ENCODE measurements at places on chromosomes 7 and 10.
A peak's percentile ranks its signal among the peaks of the same experiment; 100 is the strongest.

DNA sequence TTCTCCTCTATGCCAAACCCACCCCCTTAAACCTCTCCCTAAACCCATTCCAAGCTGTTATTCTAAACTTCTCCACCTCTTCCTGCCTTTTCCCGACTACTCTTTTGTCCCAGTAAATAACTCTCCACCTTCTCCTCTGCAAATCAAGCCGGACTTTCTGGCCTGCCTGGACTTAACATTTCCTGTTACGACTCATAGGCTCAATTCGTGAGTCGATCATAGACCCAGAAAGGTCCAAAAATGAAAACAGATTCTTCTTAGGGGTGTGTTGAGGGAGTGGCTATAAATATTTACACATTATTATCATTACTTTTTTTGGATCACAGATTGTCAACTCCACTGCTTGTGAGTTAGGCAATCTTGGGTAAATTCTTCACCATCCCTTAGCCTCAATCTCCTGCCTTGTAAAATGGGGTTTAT lies 59.0 kb upstream of the HABP2 start:
- DNase-seq, result no peak

DNA sequence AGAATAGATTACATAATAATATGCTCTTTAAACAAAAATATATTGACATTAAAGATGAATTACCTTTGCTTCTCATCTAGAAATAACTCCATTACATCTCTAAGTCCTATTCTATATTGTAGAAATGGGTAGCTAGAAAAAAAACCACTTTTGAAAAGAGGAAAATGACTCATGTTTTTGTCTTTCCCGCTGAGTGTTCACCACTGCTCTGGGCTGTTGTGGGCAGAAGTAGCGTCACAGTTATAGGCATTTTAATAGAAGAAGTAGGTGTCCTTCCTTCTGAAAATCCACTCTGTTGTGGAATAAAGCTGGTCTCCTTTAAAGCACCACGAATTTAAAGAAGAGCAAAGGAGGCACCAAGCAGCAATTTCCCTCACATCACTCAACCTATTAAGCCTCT lies 117.6 kb upstream of the NFE2L3 start:
- no peak for DNase-seq

GRCh38 chr7:151597541-151598444 lies 78.1 kb upstream of the RHEB start:
- no peak for DNase-seq

GRCh38 chr7:84088802-84089201 lies 105.8 kb downstream of the SEMA3A start:
- DNase-seq, result no peak

- DNase-seq, result no peak
Observed at GRCh38 chr10:62384447-62385081, 10.4 kb downstream of the ZNF365 start.

DNA sequence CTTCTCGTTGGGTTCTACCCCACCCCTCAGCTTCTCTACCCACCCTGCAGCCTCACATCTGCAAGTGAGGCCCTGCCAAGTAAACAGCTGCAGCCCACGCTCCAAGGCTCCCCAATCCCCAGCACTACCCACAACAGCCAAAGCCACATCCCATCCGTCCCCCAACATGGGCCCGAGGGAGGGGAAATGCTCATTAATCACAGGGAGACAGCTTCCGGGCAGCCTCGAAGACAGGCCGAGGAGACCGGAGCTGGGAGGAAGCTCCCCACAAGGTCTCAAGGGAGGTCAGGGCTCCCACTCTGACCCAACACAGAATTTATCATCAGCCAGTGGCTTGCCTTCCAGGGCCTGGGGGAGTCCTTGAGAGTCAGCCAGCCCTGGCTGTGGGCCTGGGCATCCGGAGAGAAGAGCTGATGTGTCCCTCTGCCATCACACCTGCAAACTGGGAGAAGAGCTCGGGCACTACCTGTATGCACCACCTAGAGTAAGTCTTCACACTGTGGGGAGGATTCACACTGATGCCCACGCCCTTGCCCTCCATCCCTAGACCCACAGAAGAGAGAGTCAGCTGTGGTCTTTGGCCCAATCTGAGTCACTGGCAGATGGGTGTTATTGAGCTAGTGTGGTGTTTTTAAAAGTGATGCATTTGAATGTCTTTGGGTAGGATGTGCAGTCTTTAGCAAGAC lies 115.5 kb upstream of the ZMIZ1 start:
- DNase-seq, result no peak

GRCh38 chr7:17136126-17136525 lies 162.3 kb upstream of the AHR start:
- DNase-seq, result no peak

DNA sequence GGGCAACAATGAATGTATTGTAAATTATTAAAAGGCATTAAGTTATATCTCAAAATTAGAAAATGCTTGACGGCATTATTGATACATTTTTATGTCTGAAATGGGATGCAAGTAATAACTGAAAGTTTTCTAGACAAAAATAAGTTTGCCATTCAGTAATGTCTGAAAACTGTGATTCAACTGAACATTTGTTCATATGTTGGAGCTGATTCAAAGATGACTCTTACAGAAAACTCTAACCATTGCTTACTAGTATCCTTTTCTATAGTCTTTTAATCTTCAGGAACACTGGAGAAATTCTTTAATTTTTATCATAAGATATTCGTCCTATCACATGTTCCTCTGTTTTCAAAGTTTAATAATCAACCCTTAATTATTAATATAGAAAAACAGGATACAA lies 71.1 kb upstream of the TFEC start:
- no peak for DNase-seq

- DNase-seq, result no peak
Observed at GRCh38 chr7:140676306-140676705, 3.6 kb downstream of the ADCK2 start.

DNA sequence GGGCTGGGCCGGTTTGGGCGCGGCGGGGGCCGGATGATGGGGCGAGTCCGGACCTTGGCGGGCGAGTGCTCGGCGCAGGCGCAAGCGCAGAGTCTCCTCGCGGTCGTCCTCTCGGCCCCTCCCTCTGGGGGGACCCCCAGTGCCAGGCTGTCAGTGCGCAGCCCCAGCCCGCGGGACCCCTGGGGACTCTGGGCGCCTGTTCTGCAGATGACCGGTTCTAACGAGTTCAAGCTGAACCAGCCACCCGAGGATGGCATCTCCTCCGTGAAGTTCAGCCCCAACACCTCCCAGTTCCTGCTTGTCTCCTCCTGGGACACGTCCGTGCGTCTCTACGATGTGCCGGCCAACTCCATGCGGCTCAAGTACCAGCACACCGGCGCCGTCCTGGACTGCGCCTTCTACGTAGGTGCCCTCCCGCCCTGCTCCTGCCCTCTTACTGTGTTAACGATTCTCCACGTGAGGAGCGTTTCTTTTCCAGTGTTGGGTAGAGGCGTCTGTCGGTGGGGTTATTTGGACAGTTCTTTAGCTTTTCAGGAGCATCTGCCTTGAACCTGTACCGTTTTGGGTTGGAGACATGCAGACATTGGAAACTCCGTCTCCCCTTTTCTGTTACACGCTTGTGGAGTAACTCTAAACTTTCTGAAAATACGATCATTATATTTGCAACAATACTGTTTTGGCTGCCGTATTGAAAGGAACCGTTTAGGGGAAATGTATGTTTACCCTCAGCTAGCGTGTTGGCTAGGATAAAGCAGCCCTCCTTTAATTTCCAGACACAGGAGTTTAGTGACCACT lies 706 bp downstream of the BUB3 start:
- no peak for DNase-seq

GRCh38 chr7:22090512-22090911 lies 144.8 kb upstream of the CDCA7L start:
- no peak for DNase-seq

GRCh38 chr10:71297343-71297742 lies 21.7 kb upstream of the SLC29A3 start:
- DNase-seq, result no peak

- no peak for DNase-seq
Observed at GRCh38 chr7:13540429-13540828, 449.0 kb downstream of the ETV1 start.

DNA sequence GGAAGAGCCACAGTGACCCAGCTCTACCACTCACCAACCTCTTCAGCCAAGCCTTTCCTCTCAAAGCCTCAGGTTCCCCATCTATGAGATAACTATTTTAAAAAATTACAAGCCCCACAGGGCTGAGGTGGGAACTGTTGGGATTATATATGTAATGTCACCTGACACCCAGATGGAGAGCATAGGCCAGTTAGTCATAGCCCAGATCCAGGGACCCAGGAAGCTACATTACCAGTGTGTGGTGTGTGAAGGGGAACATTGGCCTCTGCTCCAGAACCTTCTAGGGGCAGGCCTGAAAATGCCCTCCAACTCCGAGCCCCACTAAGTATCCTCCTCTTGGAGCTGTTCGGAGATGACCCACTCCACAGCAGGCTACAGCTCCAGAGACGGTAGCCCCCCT lies 162.4 kb downstream of the NRF1 start:
- DNase-seq, result no peak

- no peak for DNase-seq
Observed at GRCh38 chr10:11378835-11379234, 232.6 kb downstream of the USP6NL start.

- DNase-seq, result peak; percentile 68
Observed at GRCh38 chr7:149496642-149497391, 792 bp downstream of the ZNF746 start.

GRCh38 chr10:94123258-94123995 lies 129.7 kb downstream of the PLCE1 start:
- DNase-seq, result no peak

DNA sequence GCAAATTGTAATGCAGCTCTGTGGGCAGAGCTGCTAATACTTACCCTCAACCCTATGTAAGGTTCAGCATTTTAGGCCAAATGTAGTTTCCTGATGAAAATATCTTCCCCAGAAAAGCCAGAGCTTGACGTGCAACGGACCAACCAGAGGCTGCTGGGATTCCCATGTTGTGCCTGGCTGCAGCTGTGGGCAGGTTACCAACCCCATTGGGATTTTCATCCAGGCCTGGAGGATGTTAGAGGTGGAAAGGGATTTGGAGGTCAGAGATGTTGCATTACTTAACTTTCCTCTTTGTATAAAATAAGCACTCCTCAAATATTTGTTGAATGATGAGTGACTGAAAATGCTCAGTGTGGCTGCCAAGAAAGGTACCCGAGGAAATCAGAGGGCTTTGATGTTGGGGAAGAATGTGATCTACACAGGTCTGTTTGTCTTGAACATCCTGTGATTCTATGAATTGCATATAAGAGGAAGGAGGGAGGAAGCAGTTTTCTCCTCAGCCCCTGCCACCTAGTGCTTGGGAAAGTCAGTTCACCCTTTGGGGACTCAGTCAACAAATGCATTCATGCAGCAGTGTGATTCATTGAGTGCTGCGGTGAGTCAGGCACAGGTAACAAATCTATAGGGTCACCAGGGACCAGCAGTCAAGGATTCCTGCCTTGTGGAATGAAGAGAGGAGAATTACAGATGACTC lies 487.2 kb downstream of the RPS24 start:
- DNase-seq, result no peak

DNA sequence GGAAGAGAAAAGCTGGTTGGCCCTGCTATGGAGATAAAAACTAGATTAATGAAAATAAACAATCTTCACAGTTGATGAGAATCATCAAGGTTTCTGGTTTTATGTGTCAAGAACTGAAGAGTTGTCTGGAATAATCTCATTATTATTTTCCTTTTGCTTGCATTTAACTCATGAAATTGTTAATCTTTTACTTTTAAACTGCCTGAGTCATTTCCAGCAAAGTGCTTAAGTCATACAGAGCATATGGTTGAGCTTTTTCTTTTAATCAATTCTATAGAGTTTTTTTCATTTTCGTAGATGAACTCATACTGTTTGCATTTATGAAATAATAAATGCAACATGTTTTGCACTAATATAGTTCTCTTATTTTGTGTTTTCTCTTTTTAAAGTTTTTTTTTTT lies 747.9 kb downstream of the NXPH1 start:
- DNase-seq, result no peak

DNA sequence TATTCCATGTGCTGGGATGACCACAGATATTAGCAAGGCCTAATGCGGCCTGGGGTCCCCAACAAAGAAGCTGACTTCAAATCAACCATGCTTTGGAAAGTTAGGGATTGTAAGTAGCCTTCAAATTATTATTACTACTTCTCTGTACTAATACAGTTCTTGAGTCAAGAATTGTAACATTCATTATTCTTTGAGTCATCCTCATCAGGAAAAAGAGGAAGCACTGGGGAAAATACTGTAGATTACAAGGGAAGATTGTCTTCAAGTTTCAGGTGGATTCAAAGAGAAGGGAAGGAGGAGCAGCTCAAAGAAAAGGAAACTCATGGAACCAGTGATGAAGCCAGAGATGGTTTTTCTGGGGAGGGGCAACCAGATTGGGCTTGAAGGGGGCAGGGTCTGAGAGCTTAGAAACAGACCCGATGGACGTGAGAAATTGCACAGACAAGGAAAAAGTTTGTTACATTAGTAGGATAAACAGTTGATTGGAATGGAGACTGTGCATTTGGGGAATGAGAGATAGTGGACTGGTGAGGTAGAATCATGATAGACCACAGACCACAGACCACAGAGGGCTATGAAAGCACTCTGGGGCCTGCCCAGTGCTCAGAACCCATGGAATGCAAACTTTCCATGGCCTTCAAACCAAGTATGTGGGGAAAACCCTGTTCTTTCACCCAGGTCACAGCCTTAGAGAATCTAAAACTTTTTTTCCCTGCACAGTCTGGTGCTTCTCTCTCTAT lies 209.9 kb downstream of the ZNF365 start:
- no peak for DNase-seq
